Activated naive CD4-positive, alpha-beta T cell treated with anti-CD3 and anti-CD28 coated beads for 36 hours (primary cell): ENCODE measurements at places on chromosomes 2 and 18. TPM values are rescaled to one million over a fixed set of nuclear protein-coding genes. Genes with fewer than 3 reads are reported as not detected.

DNA sequence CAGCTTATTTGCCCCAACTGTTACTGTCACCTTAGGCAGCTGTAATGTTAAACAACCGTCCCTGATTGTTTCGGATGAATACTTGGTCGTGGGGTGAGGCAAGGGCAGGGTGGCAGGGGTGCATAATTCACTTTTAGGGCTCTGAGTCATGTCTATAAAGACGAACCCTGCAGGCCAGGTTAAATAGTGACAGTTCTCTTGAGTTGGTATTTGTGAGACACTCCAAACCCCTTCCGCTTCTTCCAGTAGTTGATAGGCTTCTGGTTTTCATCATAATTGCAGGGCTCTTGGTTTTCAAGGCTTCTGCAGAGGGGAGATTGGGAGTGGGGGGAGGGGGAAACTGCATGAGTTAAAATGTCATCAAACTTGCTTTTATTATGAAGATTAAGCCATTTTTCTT lies 97.2 kb upstream of the TSPYL6 start:
- H3K4me1 ChIP-seq: no peaks in the 10 kb centered on the region
- H3K27me3 ChIP-seq: peaks cover 4% of the 10 kb centered on the region
- no peak for DNase-seq

The SERPINB13 gene
- not detected for total RNA-seq

The TCF23 gene
- not detected for total RNA-seq

The CYBRD1 gene
- 0.76 TPM for total RNA-seq

- H3K27ac ChIP-seq: no peak overlapping the region
- H3K27me3 ChIP-seq: peaks cover 15% of the 10 kb centered on the region
- H3K4me3 ChIP-seq: no peak overlapping the region
- peak; percentile 69 for DNase-seq
Measured at GRCh38 chr2:44016282-44016681, 20.5 kb upstream of the LRPPRC start.

The HTRA2 gene
- 39.7 TPM for total RNA-seq

The RGPD4 gene
- 0.07 TPM for total RNA-seq

DNA sequence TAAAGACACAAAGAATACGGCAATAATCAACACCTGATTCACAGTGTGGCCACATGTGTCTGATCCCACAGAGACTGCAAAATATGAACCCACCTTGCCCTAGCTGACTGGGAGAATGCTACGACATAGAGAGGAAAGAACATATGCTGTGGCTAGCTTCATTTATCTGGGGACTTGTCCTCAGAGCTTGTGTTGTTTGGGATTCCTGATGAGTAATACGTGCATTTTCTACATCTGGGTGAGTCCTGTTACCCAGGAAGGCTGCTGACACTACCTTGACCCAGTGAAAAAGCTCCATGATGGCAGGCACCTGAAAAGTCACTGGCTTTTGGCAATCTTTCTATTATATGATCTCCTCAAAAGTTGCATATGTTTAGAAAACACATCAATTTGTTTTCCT lies 427.7 kb upstream of the LYPD1 start:
- no peaks in the 10 kb centered on the region for H3K36me3 ChIP-seq
- no peak overlapping the region for H3K27ac ChIP-seq
- DNase-seq: no peak
- H3K4me3 ChIP-seq: no peak overlapping the region

The FBXO36 gene
- 1.9 TPM for total RNA-seq

The C2orf92 gene
- 2.8 TPM for total RNA-seq

DNA sequence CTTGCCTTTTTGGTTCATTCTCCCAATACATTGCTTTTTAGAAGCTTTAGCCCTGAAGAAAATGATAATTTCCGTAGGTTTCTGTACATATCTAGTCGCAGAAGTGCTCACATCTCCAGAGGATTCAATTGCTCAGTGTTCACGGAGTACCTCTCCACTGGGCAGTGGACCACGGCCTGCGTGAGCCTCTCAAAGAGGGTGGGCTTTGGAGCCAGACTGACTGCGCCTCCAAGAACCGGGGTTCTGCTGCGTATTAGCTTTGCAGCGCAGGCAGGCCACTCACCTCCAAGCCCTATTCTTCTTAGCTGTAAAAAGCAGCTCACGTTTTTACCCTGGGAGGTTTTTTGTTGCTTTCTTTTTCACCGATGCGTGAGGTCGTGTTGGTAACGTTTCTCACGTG lies 35.4 kb downstream of the NTSR2 start:
- H3K36me3 ChIP-seq: no peaks in the 10 kb centered on the region
- H3K4me3 ChIP-seq: no peak overlapping the region
- DNase-seq: no peak
- H3K27me3 ChIP-seq: no peaks in the 10 kb centered on the region
- no peak overlapping the region for H3K27ac ChIP-seq

DNA sequence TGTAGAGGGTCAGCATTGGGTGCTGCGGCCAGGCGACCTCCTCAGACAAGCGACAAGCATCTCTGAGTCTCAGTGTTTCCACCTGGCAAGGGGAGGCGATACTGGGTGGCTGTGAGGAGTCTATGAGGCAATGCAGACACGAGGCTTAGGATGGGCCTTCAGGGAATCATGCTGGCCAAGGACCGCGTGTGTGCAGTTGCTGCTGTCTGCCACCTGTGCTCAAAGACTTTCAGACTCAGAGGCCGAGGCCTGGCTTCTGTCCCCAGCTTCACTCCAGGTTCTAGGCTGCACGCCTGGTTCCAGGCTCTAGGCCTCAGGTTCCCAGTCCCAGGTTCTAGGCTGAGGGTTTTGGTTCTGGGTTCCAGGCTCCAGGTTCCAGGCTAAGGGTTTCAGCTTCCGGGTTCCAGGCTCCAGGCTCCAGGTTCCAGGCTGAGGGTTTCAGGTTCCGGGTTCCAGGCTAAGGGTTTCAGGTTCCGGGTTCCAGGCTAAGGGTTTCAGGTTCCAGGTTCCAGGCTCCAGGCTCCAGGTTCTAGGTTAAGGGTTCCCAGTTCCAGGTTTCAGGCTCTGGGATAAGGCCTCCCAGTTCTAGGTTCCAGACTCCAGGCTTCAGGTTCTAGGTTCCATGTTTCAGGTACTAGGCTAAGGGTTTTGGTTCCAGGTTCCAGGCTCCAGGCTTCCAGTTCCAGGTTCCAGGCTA lies 14.8 kb downstream of the LRRFIP1 start:
- no peak overlapping the region for H3K27ac ChIP-seq
- H3K36me3 ChIP-seq: no peaks in the 10 kb centered on the region
- no peak for DNase-seq
- H3K4me1 ChIP-seq: no peaks in the 10 kb centered on the region

GRCh38 chr2:98177286-98177685 lies 90.3 kb downstream of the VWA3B start:
- no peak overlapping the region for H3K4me3 ChIP-seq
- no peak overlapping the region for H3K27ac ChIP-seq
- H3K27me3 ChIP-seq: peaks cover 38% of the 10 kb centered on the region
- no peaks in the 10 kb centered on the region for H3K4me1 ChIP-seq
- H3K36me3 ChIP-seq: no peaks in the 10 kb centered on the region
- DNase-seq: no peak

DNA sequence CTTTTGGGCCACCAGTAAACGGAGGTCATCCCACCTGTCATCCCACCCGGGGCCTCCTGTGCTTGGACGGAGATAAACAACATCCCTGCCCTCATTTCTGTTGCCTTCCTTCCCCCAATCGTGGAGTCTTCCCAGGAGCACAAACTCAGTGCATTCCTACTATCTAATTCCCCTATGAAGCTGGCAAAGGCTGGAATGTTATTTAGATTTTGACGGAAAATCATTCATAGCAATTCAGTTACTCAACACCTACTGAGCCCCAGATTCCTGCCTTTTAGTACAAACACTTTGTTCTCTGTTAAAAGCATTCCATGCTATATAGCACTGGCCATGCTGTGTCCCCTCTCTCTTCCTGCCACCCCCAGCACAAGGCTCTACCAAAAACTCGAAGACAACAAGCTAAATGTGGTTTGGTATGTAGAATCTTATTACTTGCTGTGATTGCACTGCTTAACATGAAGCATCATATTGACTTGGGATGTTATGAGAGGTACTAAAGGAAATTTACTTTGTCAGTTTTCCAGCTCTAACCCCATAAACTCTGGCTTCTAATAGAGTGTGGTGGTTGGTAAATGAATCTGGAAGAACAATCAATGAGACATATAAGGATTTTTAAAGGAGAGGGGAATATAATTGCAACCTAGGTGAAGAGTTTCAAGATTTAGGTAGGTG lies 32.3 kb upstream of the IMPA2 start:
- H3K36me3 ChIP-seq: no peaks in the 10 kb centered on the region
- no peak overlapping the region for H3K4me3 ChIP-seq
- H3K4me1 ChIP-seq: peaks cover 4% of the 10 kb centered on the region
- no peak for DNase-seq
- H3K27me3 ChIP-seq: no peaks in the 10 kb centered on the region
- no peak overlapping the region for H3K27ac ChIP-seq

DNA sequence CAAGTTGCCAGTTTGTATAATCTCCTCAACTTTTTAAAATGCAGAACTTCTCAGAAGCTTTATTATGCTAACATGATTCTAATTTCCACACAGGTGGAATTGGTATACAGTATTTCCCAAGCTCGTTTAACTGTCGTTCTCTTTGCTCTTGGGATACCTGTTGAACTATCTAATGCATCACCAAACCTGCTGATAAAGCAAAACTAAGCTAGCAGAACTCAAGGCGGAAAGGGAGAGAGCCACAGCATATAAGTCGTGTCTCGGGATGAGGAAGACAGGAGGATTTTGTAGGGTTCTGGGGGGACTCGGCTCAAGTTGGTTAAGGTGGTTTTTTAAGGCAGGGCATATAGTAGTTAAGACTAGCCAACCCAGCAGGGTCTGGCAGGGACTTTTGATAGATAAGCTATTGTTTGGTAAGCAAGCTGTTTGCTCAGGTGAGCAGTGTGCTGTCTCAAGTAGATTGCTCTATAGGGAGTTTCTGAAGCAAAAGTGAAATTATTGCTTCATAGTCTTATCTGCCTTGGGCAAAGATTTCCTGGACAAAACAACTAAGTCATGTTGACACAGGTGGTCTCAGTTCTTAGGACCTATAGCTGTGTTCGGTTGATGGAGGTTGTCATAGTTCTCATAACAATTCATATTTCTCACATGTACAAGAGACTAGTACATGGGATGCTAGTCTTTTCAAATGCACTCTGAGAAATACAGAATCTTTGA lies 28.2 kb upstream of the CHRNA1 start:
- H3K27me3 ChIP-seq: peaks cover 4% of the 10 kb centered on the region
- no peak for DNase-seq
- H3K36me3 ChIP-seq: no peaks in the 10 kb centered on the region
- H3K4me3 ChIP-seq: no peak overlapping the region

DNA sequence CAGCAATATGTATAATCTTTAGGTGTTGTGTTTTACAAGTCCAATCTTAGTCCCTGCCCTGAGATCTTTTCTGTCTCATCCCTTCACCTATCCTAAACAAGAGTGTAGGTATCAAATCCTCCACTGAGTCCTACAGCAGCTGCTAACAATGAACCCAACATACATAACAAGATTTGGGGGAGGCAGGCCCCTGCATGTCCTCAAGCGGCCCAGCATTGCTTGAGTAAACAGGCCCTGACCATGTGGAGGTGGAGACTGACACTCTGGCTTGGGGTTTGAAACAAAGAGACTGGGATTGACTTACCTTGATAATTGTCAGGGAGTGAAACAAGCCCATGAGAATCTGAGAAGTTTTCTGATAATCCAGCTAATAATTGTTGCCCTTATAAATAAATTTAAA lies 213.4 kb downstream of the STK39 start:
- peaks cover 5% of the 10 kb centered on the region for H3K4me1 ChIP-seq
- no peak overlapping the region for H3K27ac ChIP-seq
- DNase-seq: no peak
- no peak overlapping the region for H3K4me3 ChIP-seq
- H3K36me3 ChIP-seq: peaks cover 21% of the 10 kb centered on the region
- H3K27me3 ChIP-seq: no peaks in the 10 kb centered on the region

The ZNF385B gene
- not detected for total RNA-seq

- no peaks in the 10 kb centered on the region for H3K4me1 ChIP-seq
- H3K4me3 ChIP-seq: no peak overlapping the region
- H3K27ac ChIP-seq: no peak overlapping the region
- no peak for DNase-seq
- H3K27me3 ChIP-seq: no peaks in the 10 kb centered on the region
Measured at GRCh38 chr2:40665493-40666232, 213.8 kb upstream of the SLC8A1 start.

DNA sequence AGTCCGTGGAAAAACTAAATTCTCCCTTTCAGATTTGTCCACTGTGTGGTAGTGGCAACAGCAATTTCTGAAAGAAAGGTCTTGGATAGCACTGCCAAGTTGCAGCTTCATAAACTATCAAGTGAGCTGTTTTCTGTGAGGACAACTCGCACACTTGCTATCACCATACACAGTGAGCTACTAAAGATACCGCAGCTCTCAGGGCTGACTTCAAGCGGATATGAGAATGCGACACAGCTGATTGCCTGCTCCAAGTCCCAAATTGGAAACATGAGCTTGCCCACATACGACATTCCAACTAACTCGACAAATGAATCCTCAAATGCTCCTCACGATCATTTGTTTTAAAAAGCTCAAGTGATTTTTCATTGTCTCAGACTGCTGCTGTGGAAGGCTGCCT lies 46.2 kb downstream of the E2F6 start:
- H3K4me3 ChIP-seq: no peak overlapping the region
- peaks cover 4% of the 10 kb centered on the region for H3K36me3 ChIP-seq

The PLGLB1 gene
- total RNA-seq: 0.37 TPM

The CTLA4 gene
- 65.2 TPM for total RNA-seq

The CAPN14 gene
- 1.1 TPM for total RNA-seq

The WDR7 gene
- 19.5 TPM for total RNA-seq

DNA sequence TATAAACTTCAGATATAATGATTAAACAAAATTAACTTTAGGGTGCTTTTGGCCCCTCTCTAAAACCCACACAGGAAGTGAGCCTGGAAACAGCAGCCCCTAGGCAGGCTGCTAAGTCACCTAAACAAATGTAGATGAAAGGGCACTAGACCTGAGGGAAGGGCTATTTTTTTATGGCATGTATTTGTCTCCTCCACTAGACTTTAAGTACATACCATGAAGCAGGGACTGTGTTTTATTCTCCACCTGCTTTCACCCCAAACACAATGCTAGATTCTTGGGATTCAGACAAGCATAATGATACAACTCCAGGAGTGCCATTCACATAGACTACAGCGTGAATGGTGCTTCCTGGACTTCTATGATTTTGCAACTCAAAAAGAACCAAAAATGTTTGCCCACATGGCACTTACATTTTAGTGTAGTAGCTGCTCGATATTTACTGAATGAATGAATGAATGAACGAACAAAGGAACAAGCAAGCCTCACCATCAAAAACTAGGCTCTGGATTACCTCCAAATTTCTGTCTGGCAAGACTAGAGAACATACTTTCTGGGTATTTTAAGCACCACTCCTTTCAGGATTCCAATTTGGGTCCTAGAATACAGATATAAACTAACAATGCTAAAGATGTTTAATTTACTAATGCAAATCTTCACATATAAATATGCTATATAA lies 10.1 kb downstream of the ATAD2B start:
- no peak overlapping the region for H3K4me3 ChIP-seq
- no peaks in the 10 kb centered on the region for H3K27me3 ChIP-seq
- H3K36me3 ChIP-seq: peaks cover under 1% of the 10 kb centered on the region
- H3K4me1 ChIP-seq: peaks cover 45% of the 10 kb centered on the region
- no peak for DNase-seq
- no peak overlapping the region for H3K27ac ChIP-seq
